Caki2 (cell line): ENCODE measurements at places on chromosomes 13 and 19.
A peak's percentile ranks its signal among the peaks of the same experiment; 100 is the strongest.

DNA sequence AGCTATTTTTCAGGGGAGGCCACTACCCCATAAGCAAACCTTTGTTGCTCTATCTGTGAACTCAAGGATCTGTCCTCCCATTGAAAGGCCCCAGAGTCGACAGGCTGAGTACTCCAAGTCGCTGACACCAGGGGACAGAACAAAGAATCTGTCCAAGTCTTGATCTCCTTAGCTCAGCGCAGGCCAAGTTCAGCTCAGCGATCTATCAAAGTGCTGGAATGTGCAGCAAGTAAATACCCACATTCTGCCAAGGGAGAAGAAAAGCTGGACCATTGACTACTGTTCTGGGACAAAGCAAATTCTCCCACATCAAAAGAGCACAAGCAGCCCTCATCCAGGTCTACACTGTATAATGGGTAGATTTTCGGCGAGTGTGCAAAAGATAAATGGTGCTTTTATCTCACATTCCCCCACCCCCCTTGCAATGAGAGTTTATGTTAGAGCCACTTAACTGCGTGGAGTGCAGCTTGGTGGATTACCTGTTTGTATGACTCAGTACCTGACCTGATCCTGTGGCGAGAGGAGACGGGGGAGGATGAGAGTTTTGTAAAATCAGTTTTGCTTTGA, 391.7 kb upstream of the SGCG start:
- no peak for DNase-seq

DNA sequence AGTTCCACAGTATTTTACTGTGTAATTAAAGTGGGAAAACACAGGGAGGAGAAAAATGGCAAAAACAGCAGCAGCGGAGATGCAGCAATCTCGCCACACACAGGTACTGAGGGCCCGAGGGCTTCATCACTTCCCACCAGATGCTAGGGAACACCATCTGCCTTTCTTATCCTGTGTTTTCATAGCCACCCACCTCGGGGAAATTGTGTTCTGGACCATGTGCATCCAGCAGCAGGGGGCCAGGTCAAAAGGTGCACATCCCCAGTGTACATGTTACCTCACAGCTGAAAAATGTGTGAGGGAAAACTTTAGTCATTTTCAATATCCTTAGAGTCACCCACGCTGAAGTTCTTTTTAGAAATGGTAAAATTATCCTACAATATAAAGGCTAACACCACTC, 30.2 kb downstream of the PDCD5 start:
- DNase-seq: no peak

DNA sequence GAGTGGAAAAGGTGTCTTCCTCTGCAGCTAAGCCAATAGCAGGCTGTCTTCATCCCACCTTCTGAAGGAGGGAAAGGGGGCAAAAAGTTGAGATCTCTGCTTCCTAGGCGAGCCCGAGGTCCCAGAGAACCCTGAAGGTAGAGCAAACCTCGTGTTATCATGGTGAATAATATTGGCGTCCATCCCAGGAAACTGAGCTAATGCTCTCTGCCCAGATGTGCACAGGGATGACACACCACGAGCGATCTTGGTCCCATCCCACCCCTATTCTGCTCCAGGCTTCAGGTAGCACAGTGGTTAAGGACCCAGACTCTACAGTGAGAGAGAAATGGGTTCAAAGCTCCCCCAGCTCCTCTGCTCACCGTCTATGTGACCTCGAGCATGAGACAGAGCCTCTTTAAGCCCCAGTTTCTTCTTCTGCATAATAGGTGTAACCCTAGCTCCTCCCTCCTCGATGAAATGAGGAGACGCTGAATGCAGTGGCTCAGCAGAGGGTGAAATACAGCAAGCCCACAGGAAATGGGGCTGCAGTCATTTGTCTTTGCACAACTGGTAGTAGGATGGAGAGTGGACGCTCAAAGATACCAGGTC, 9.9 kb upstream of the CEACAM20 start:
- no peak for DNase-seq

- DNase-seq: no peak
These were observed 1.3 kb downstream of the CCDC9 start for GRCh38 chr19:47257411-47258169.

DNA sequence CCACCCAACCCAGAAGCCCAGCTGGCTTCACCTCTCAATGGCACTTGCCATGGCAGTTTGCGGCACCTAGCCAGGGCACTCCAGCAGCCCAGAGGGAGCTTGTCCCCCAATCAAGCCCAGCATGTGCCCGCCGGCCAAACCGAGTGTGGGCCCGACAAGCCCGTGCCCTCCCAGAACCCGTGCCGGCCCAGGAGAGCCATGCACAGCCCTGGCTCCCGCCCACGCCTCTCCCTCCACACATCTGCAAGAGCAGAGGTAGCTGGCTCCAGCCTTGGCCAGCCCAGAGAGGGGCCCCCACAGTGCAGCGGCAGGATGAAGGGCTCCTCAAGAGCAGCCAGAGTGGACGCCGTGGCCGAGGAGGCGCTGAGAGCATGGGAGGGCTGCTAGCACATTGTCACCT, 2278.0 kb upstream of the PCDH20 start:
- DNase-seq: no peak

DNA sequence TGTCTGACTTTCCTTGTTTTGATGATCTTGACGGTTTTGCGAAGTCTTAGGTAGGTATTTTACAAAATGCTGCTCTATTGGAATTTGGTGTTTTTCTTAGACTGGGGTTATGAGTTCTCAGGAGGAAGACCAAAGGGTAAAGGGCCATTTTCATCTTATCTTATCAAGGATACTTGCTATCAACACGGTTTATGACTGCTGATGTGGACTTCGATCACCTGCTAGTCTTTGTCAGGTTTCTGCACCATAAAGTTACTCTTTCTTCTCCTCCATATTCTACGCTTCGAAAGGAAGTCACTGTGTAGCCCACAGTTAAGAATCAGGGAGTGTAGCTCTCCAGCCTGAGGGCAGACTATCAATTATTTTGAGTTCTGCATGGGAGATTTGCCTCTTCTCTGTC, 7.4 kb upstream of the CEBPG start:
- no peak for DNase-seq

GRCh38 chr19:756236-756635, 5.3 kb downstream of the MISP start:
- peak; percentile 59 for DNase-seq

DNA sequence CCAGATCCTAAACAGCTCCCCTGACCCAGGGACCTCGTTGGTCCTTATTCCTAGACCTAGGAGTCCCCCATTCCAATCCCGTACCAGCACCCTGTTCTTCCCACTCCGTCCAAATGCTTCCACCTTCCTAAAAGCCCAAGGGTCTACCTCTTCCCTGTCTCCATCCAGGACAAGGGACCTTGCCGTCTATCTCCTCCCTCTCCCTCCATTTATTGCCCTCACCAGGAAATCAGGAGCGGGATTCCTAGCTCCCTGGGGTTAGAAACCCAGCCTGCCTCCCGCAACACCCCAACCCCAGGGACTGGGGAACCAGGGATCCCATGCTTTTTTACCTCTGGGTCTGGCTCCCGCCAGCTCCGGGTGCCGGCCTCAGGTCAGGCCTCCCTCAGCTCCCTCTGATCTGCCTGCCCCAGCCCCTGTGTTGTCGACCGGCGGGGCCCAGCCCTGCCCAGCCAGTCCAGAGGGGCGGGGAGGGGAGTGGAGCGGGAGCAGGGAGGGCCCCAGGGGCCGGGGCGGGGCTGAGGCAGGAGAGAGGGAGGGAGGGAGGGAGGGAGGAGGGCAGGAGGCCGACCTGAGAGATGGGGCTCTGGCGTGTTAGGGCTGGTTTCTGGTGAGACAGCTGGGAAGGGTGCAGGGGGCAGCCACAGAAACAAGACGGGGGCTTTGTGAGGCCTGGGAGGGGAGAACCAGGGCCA, at the start of gene B3GNT8:
Gene B3GNT8, minus strand, starts transcription at position 423 of the 695 bp plus-strand sequence. CDS start 596 bp downstream, outside the sequence.
- DNase-seq: no peak

GRCh38 chr13:104301171-104301975, 1235.2 kb upstream of the SLC10A2 start:
- DNase-seq: no peak

- DNase-seq: no peak
These were observed 13.0 kb downstream of the BRME1 start for GRCh38 chr19:13892870-13893269.

DNA sequence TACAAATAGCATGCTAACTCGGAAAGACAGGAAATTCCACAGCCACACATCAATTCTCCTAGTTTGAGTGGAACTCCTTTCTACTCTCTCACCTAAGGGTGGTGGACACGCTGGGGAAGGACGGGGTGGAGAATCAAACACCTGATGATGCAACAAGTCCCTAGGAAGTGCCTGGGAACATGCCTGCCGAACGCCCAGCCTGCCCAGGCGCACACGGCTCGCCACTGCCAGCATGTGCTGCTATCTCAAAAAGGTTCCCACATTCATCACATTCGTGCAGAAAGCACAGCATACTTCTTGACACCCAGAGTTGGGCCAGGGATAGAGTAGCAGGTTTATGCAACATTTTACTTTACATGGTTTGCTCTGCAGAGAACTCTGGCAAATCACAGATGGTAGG, 164.6 kb downstream of the ABCC4 start:
- DNase-seq: no peak

- no peak for DNase-seq
These were observed 562.1 kb upstream of the ATXN8OS start for GRCh38 chr13:69545551-69545950.

DNA sequence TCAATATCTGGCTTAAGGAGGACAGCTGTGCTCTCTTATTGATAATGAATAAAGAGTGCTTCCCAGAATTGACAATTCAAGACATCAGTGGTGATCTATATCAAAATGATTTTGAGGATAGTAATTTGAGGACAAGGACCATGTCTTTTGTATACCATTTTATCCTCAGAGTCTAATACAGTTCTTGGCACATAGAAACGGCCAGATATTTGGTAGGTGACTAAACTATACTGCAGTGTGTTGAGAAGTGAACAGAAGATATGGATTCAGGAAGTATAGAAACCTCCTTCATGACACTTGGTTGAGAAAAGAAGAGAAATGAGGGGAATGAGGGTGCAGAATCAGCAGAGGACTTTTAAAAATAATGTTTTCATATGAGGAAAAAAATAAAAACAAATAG, 16.1 kb upstream of the LMO7 start:
- no peak for DNase-seq

DNA sequence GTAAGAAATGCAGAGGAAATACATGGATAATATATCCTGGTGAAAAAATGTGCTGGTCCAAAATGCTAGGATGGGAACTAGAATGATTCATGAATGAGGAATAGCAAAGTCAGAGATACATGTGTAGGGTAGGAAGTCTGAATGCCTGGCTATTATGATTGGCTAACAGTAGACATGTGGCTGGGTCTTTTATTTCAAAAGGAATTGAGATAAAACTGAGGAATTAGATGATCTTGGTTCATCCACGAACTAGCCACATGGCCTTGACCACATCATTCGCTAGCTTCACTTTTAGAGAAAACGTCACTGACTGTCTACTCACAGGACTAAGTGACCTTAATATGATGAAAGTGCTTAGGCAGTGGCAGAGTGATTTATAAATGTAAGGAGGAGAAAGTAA, 103.1 kb downstream of the TRPC4 start:
- no peak for DNase-seq

GRCh38 chr19:34128558-34129250, 43.6 kb upstream of the LSM14A start:
- no peak for DNase-seq

GRCh38 chr19:46066471-46066870, 25.7 kb upstream of the IGFL4 start:
- no peak for DNase-seq

DNA sequence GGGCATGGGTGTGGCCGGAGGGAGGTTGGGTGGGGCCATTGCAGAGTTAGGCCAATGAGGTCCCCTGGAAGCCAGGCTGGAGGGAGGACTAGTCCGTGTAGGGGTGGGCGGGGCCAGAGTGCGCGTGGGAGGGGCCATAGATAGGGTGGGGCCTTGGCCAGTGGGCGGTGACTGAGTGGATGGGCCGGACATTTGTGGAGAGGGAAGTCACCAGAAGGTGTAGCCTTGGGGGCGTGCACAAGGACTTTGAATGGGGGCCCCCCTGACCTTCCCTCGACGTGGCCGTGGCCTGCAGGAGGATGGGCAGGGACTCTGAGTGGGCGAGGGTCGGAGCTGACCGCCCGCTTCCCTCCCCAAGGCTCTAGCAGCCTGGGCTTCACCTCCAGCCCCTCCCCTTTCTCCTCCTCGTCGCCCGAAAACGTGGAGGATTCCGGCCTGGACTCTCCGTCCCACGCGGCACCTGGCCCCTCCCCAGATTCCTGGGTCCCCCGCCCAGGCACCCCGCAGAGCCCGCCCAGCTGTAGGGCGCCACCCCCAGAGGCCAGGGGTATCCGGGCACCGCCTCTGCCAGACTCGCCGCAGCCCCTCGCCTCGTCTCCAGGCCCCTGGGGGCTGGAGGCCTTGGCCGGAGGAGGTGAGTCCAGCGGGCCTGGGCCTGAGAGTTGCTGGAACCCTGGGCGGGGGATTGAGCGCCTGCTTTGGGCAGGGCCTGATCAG, 16.5 kb upstream of the B3GNT3 start:
- DNase-seq: peak; percentile 95

GRCh38 chr13:71634182-71634581, 232.8 kb downstream of the DACH1 start:
- no peak for DNase-seq

- DNase-seq: no peak
These were observed 10.3 kb downstream of the TMTC4 start for GRCh38 chr13:100664171-100664900.

- DNase-seq: no peak
These were observed 2702.6 kb downstream of the PCDH9 start for GRCh38 chr13:64527561-64527960.

DNA sequence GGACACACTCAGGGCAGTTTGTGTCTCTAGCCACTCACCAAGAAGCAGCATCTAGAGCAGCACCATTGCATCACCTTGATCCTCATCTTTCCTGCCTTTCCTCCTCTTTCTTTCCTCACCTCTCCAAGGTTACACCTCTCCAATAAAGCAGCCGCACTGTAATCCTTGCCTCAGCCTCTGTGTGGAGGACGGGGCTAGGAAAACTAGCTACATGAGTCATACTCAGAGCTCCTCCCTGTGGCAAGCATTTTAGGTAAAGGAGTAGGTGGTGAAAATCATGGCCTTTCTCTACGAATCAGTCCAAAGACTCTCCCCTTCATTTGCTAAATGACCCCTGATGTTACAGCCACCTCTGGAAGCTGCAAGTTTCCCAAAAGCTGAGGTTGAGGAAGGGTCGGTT, 108.9 kb downstream of the DNAJC15 start:
- DNase-seq: no peak

DNA sequence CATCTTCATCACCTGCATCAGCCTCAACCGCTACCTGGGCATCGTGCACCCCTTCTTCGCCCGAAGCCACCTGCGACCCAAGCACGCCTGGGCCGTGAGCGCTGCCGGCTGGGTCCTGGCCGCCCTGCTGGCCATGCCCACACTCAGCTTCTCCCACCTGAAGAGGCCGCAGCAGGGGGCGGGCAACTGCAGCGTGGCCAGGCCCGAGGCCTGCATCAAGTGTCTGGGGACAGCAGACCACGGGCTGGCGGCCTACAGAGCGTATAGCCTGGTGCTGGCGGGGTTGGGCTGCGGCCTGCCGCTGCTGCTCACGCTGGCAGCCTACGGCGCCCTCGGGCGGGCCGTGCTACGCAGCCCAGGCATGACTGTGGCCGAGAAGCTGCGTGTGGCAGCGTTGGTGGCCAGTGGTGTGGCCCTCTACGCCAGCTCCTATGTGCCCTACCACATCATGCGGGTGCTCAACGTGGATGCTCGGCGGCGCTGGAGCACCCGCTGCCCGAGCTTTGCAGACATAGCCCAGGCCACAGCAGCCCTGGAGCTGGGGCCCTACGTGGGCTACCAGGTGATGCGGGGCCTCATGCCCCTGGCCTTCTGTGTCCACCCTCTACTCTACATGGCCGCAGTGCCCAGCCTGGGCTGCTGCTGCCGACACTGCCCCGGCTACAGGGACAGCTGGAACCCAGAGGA, 2.6 kb downstream of the P2RY11 start:
- no peak for DNase-seq

- DNase-seq: no peak
These were observed 10.6 kb upstream of the CEACAM21 start for GRCh38 chr19:41565379-41565720.
